ENCODE measurements at places on chromosomes 16 and 17.

DNA sequence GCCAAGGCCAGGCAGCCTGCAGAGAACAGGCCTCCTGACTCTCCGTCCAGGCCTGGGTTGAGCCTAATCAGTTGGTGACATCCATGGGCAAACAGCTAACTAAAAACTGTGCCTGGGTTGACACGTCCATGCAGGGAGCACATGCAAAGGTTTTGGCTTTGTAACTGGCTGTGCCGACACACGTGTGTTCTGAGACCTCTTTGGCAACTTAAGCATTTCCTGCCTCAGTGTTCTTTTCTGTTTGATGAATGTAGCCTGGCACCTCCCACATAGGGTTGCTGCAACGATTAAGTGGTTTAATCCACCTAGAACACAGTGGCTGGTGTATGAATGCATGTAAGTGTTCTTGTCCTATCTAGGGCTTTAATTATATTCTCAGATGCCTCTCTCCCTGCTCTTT is 3.2 kb downstream of the BCO1 start:
- no peak for DNase-seq

GRCh38 chr16:1362807-1363206 is 11.1 kb downstream of the GNPTG start:
- no peak for DNase-seq

DNA sequence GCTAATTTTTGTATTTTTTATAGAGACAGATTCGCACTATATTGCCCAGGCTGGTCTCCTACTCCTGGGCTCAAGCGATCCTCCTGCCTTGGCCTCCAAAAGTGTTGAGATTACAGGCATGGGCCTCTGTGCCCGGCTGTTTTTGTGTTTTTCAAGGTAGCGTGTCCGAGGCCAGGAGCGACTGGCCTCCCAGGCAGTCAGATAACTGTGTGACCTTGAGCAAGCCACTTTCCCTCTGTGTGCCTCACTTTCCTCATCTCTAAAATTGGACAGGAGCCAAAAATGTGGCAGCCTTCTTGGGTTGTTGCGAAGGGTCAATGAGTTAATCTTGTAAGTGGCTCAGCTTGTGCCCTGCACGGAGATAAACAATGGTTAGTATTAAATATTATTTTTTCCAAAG is 2.4 kb downstream of the ABCC1 start:
- no peak for DNase-seq

GRCh38 chr17:9419932-9420453 is 155.6 kb downstream of the STX8 start:
- no peak for DNase-seq

DNA sequence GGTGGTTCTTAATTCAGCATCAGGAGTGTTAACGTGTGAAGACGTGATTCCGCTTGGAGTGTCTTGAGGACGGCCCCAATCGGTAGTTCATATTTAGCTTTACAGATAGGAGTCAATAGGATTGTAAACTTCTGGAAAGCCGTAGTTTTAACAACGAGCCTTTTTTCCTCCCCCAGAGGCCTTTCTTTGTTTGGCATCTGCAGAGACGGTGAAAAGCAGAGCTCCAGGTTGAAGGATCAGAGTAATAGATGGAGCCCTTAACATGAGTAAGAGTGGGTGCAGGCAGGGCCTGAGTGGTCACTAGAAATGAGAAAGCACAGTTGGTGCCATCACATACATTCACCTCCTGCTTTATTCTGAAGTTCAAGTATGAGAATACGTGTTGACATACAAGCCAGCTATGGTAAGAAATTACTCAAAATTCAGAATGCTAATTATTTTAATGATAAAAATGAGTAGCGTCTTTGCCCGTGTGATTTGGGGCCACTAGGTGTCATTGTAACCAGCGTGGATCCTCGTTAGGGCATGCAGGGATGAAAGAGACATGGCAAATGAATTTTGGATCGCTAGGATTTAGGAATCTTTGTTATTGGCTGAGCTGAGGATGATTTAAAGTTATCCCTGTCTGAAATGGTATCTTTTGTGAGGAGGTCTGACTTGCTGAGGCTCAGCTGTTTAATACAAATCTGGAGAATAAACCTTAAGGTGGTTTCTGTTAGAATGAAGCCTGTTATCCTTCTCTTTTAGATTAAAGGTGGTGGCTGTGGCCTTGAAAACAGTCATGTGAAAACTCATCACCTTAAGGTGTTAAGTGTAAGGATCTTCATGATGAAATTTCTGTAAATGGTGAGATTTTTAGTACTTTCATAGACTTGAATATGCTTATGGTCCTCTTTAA is 18.6 kb downstream of the PRCD start:
- no peak for DNase-seq

- DNase-seq: no peak
Measured at GRCh38 chr17:46776298-46777005, 42.0 kb downstream of the WNT3 start.

DNA sequence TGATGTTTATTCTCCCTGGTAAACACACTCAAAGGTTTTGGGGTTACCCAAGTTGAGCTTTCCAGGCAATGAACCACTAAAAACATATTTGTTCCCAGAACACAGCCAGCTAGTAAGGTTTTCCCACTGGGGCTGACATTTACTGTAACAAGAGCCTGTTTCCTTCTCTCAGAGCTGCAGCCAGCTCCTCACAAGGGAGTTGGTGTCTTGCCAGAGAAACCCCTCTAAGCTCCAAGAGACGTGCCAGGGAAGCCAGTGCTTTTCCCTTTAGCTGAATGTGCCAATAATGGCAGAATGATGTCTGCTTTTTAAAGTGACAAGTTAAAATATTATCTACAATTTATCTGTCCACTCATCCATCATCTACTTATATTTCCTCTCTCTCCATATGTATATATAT is 170.8 kb upstream of the RBFOX1 start:
- DNase-seq: no peak

GRCh38 chr16:87271256-87271655 is 45.9 kb downstream of the C16orf95 start:
- no peak for DNase-seq

GRCh38 chr17:1649844-1650501 is at the start of gene RILP:
Gene RILP, minus strand, starts transcription at chr17:1649866. Its CDS starts 62 bp downstream, at chr17:1649804.
- DNase-seq: no peak

DNA sequence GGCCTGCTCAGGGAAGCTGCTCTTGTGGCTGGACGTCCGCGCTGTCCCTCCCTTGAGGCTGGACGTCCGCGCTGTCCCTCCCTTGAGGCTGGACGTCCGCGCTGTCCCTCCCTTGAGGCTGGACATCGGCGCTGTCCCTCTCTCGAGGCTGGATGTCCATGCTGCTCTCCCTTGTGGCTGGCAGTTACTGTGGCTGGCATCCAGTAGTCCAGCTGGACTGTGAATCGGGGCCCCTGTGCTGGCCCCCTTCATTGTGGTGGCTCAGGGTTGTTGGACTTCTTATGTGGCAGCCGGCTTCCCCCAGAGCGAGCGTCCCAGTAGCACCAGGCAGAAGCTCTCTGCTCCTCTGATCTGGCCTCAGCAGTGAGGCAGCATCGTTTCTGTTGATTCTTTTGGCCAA is 141.5 kb downstream of the IRF8 start:
- no peak for DNase-seq

DNA sequence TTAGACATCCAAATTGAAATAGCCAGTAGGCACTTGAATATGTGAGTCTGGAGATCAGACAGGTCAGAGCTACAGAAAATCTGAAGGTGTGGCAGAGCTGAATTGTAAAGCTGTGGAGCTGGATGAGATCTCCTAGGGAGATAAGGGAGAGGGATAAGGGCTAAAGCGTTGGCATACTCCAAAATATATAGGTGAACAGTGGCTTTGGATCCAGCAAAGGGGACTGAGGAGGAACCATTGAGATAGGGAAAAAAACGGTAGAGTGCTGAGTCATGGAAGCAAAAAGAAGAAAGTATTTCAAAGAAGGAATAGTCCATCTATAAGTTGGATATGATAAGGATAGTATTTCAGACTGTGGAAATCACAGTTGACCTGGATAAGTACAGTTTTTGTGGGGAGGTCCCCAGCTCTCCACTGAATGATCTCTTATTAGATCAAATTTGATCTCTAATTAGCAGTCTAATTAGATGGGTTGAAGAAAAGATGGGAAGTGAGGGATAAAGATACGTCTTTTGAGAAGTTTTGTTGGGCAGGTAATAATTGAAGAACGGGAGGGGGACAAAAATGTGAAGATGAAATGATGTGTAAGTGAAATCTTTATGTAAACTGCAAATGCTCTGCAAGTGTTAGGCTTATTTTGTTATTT is 587 bp upstream of the DBF4B start:
- DNase-seq: no peak

- DNase-seq: no peak
Measured at GRCh38 chr17:76120658-76121008, 17.0 kb upstream of the EXOC7 start.

DNA sequence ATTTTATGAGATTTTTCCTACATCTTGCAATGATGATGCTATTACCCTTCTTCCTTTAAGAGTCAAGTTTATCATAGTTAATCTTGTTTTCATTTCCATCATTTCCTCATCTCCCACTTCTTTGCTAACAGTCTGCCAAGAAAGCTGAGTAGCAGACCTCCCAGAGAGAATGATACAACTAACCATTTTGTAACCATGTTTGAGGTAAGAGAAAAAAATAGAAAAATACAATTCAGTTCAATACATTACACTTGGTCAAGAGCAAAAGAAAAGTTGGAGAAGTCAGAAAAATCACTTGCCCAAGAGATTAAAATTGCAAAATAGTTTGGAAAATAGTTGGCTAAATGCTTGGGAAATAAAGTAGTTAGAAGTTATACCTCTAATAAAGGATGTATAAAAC is 154.4 kb downstream of the ABCA8 start:
- no peak for DNase-seq

DNA sequence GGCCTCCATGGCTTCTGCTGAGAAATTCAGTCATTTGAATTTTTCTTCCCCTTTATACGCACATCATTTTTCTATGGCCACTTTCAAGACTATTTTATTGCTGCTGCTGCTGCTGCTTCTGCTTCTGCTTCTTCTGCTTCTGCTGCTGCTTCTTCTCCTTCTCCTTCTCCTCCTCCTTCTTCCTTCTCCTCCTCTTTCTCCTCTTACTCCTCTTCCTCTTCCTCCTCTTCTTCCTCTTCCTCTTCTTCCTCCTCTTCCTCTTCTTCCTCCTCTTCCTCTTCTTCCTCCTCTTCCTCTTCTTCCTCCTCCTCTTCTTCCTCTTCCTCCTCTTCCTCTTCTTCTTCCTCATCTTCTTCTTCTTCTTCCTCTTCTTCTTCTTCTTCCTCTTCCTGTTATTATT is 22.4 kb downstream of the CPD start:
- DNase-seq: no peak

DNA sequence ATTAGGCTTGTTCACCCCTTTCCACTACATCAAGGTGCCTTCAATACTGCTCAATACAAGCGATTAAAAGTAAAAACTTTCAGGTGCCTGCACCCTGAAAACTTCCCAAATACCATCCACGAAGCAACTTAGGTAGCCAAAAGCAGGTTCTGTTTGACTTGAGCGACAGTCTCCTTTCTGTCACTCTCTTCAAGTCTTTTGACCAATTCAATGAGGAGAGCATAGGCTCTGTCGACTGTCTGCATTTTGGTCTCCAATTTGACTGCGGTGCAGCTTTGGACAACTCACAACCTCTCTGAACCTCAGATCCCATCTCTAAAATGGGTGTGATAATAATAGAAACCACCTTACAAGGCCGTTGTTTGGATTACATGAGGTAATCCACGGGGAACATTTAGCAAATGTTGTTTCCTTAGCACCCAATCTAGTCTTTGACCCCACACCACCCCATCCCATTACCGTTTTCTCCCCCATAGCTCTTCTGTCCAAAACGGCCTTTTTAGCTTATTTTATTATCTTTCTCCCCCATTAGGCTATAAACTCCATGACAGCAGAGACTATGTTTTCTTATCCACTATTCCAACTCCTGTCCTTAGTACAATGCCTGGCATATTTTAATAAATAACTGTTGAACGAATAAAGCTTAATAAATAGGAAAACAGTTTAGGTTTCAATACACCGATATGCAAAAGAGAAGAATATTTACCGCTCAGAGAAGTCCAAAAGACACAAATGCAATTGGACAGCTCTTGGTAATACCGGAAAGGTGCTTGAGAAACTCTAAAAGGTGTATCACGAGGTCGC is 999 bp downstream of the MARF1 start:
- no peak for DNase-seq

DNA sequence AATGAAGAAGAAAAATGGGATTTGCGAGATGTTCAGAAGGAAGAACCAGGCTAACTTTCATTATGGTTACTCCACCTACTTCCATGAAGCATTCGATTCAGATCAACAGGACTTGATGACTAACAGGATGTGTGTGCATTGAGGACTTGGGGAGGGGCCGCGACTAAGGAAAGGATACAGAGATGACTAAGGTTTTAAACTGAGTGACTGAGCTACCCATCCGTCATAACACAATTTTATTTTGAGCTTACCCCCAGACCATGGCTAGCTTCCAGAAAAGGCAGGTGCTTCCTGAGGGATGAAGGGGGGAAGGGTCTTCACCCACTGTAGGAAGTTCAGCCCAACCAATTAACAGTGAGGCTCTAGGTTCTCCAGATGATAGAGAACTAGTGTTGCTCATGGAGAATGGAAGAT is 2.5 kb upstream of the CDYL2 start:
- no peak for DNase-seq

GRCh38 chr16:50185005-50185505 is 31.9 kb downstream of the TENT4B start:
- DNase-seq: no peak

- no peak for DNase-seq
Measured at GRCh38 chr16:57502048-57502775, 15.9 kb upstream of the DOK4 start.

GRCh38 chr16:243348-243747 is 8.7 kb downstream of the FAM234A start:
- DNase-seq: no peak

- no peak for DNase-seq
Measured at GRCh38 chr16:73304008-73304774, 256.3 kb upstream of the ZFHX3 start.

DNA sequence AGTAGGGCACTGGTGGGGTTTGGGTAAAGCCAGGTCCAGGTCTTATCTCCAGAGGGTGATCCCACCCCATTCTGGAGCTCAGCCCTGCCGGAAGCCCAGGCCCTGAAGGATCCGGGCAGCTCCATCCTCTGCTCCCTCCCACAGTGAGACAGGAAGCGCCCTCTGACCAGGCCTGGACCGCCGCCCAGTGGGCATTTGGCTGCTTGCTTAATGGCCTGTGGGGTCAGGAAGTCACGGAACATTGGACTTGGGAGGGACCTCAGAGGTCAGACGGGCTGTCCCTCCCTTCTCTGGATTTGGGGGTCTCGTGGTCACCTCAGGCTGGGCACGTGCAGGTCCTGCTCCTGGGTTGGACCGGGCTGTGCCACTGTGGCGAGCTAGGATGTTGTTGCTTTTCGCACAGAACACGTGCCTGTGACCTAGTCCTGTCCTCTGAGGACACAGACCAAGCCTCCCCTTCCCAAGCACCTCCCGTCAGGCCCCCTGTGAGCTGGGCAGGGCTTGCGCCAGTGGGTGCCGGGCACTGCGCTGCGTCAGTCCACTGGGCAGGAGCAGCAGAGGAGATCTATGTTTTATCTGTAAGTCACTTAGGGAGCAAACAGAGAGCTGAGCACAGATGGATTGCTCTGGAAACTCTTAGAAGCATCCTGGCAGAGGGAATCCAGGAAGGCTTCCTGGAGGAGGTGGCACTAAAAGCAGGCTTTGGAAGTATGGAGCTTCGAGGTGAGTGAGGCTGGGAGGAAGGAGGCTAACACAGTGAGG is 49.4 kb upstream of the GSE1 start:
- DNase-seq: no peak
